ENCODE measurements at places on chromosomes 6 and 20.

- no peak for DNase-seq
Measured at GRCh38 chr20:36881331-36881730, 5.4 kb downstream of the TLDC2 start.

DNA sequence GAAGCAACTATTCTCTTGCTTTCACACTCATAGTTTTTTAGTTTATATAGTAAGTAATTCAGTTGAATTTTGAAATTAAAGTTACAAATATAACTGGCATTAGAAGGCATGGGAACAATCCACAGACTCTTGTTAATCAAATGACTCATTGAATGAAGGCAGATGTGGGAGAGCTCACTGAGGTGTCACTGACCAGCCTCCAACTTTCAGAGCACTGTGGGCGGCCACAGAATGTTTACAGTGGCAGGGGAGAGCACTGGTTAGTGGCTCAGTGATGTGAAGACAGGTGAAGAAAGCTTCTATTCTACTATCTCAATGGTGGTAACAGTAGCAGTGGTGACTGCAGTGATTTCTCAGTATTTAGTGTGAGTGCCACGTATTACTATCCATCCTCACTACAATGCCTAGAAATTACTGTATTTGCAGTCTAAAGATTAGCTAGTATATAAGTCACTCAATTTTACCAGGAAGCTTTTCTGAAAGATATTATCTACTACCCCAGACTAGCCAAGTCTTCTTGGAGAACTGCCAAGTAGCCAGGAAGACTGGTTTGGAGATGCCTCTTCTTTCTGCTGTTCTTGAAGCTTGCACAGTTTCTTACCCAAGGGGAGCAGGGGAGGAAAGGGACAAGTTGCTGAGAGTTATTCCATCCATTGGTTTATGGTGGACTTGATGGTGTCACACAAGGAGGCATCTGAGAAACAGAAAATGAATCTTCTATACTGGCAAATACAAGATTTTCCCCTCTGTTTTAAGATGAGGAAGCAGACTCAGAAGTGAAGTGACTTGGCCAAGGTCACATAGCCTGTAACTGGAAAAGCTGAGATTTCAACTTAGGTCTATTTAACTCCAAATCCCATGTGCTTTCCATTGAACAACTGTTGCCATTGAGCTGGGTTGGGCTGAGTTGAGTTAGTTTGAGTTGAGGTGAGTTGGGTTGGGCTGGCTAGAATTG is 231.2 kb downstream of the ANKRD60 start:
- DNase-seq = peak; percentile 78

- no peak for DNase-seq
Measured at GRCh38 chr6:165829376-165829775, 166.3 kb upstream of the PDE10A start.

DNA sequence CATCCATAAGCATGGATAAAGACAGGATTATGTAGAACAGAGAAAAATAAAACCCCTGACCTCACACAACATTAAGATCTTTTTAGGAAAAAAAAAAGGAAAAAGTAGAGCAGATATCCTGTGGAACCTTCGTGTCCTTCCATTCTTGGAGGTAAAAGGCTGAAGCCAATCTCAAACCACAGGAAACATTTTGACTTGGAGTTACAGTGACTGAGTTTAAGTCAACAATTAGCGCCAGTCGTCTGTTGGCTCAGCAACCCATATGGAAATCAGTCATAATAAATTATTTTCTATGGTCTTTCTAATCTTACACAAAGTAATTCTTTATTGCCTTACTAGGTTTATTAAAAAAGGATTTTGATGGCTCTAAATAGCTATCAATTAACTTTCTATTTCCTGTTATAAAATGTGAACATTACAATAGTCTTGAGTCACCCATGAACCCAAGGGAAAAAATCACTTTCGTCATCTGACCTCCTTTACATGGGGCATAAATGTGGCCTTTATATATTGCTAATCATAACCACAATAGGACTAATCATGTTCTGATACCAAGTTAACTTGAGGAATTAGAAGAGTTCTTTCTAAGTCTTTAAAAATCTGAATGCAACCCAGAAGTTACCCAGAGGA is 592.9 kb downstream of the TFAP2B start:
- DNase-seq = no peak

DNA sequence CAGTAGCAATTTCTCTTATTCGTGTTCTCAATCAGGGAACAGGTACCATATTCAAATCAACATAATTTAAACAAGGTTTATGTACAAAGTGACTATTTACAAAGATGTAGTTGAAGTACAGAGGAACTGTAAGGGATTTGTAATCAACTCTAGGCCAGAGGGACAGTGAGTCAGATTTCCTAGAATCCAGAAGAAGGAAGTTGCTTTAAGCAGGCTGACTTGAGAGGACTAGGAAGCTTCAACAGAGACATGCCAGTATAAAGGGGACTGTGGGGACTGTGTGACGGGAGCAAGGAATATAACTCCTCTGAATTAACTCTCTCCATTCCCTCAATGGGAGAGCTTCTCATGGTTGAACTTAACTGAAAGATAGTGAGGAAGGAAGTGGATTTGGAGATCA is 427.4 kb upstream of the JAG1 start:
- DNase-seq = peak; percentile 52

GRCh38 chr6:89118931-89119330 is 1.1 kb upstream of the SRSF12 start:
- no peak for DNase-seq

- DNase-seq = no peak
Measured at GRCh38 chr20:56925831-56926170, 296.7 kb downstream of the TFAP2C start.

- no peak for DNase-seq
Measured at GRCh38 chr6:16657768-16658167, 103.5 kb downstream of the ATXN1 start.

DNA sequence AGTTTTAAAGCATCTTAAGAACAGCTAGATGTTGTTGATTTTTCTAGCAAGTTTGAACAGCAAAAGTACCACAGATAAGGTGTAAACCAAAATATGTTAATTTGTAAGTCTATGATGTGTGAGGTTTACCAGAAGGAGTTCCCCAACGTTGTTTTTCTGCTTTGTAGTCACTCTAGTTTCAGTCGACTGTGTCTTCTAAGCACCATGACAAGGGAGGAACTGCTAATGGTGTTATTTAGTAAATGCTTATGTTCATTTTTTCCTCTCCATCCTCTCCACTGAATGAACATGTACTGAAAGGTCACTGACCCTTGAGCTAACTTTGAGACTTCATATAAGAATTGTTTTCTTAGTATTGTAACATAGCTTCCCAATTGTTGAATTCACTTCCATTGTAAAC is 3.0 kb downstream of the ENPP3 start:
- no peak for DNase-seq

All from fibroblast of skin of back (primary cell).